Activated T-cell treated with anti-CD3 and anti-CD28 coated beads for 48 hours (primary cell): ENCODE measurements at places on chromosomes 2 and 18.

GRCh38 chr2:151106805-151107506 is 154.7 kb downstream of the RBM43 start:
- DNase-seq = no peak

- DNase-seq = no peak
These were observed 539.3 kb downstream of the TNS1 start for GRCh38 chr2:217463402-217464075.

GRCh38 chr2:37767046-37767445 is 95.6 kb upstream of the CDC42EP3 start:
- DNase-seq = no peak

DNA sequence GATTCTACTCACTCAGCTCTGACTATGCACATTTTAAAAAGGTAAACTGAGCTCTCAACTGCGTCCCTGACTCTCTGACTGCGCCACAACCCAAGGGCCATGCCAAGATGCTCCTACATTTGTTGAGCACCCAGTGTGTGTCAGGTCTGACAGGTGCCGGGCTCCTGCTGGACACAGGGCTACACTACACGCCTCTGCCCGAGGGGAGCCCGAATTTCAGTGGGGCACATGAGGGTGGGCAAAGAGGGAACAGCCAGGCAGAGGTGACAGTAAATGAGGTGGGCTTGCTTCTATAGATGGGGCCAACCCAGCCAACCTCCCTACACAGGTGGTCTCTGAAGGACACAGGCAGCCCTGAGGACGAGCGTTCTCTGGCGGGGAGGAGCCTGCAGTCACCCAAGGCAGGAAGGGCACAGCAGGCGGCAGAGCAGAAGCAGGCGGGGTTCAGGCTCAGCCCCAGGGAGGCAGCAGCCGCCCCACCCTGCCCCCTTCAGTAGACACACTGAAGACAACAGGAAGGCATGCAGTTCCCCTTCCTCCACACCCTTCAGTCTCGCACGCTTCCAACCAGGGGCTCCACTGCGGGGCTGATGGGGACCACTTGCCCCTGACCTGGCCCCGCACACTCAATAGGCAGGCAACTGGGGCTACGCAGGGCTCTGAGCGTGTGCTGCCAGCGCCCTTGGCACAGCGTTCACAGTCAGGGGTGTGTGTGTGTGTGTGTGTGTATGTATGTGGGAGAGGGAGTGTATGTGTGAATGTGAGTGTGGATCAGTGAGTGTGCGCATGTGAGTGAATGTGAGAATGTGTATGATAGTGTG is 98.4 kb downstream of the UXS1 start:
- DNase-seq = peak; percentile 51

DNA sequence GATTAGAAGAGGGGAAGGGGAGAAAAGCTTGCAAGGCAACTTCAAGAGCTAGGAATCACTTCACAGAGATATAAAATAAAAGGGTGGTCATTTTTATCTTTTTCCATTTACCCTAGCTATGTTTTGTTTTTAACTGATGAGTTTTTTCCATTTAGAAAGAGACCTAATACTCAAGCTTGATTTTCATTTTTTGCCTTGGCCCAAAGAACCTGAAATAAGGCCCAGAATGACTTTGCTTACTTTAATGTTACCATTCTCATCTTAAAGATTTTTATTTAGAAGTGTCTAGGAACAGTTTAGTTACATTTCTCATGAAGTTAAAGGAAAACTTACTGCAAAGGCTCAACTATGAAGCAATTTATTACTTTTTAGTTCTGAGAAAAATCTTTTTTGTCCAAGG is 276.3 kb upstream of the ZSWIM2 start:
- DNase-seq = no peak

DNA sequence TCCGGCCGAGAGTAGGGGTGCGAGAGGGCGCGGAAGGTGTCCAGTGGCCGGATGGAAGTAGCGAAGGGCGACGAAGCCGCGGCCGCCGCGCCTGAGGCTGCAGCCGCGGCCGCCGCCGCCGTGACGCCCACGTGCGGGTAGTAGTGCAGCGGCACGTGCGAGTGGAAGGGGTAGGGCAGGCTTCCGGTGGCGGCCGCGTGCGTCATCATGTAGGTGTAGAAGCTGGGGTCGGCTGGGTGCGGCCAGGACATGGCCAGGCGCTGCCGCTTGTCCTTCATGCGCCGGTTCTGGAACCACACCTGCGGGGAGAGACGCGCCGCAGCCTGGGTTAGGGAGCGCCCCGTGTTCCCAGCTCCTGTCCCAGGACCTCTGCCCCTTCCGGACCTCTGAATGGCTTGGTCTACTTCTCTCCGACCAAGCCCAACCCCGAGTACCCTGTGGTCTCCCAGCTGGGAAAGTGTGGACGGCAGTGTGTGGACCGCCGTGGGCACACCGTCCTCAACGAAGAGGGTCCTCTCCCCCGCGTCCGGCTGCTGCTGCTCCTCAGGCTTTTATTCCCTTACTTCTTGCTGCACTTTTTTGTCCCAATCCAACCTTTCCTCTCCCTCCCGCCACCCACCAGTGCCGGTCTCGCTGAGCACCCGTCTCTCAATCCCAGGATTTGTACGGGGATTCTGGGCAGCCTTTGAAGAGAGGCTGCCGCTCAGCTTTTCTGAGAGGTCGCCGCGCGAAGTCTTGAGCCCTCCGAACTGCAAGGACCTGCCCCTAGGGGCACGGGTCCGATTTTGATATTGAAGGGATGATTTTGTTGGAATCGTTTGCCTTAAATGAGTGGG is 3.0 kb downstream of the EVX2 start:
- DNase-seq = no peak

- DNase-seq = no peak
These were observed 82.4 kb downstream of the ARMC9 start for GRCh38 chr2:231280846-231281245.

DNA sequence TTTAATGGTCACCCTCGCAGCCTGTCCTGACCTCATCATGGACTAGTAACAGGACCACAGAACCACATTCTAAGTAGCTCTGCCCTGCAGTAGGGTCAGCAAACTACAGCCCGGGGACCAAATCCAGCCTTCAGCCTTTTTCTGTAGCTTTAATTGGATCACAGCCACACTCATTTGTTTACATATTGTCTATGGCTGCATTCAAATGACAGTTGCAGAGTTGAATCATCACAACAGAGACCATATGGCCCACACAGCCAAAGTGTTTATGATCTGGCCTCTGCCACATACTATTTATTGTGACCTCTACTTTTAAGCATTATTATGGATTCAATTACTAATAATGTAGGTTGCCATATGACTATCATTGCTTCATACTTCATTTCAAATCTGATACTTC is 47.7 kb downstream of the MAP3K19 start:
- no peak for DNase-seq

DNA sequence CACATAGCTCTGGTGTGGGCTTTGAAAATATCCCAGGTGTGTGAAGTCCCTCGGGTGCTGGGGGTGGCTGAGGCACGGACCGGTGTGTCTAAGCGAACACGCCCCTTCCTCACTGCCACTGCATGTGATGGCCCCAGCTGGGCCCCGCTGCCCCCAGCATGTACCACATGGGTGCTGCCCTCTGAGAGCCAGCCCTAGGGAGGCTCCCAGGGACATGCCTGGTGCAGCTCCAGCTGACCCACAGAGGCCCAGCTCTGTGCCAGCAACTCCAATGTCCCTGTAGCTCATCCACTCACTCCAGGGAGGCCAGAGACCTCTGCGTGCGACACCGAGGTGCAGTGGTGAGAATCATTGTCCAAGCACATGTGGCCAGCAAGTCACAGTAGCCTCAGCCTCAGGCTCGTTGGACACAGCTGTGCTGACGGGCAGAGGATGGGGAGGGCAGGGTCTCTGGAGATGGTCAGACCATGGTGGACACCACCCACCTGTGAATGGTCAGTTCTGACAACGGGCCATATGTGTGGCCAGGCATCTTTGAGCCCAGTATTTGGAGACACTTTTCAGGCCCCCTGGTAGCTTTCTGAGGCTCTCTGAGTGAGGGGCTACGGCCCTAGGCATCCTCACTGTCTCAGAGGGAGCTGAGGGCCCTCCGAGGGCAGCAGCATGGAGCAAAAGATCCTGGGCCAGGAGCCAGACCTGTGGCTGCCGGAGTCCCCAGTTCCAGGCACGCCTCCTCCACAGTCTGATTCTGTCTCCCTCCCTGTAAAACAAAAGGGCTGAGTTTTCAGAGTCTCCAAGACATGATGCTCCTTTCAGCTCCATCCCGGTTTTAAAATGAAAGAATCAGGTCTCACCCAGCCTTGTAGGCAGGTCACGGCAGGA is 220.7 kb downstream of the NDUFA10 start:
- DNase-seq = no peak

DNA sequence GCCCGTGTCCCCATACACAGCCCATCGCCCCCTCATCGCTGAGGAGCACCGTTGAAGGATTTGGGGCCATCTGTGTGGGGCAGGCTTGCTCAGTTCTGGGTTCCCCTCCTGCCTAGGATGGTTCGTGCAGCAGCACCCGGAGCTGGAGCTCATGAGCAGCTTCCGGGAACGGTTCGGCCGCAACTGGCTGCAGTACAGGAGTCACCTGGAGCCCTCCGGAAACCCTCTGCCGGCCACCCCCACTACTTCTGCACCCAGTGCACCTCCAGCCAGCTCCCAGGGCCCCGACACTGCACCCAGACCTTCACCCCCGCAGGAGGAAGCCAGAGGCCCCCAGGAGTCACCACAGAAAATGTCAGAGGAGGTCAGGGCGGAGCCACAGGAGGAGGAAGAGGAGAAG is 10.3 kb downstream of the STK11IP start:
- DNase-seq = no peak

DNA sequence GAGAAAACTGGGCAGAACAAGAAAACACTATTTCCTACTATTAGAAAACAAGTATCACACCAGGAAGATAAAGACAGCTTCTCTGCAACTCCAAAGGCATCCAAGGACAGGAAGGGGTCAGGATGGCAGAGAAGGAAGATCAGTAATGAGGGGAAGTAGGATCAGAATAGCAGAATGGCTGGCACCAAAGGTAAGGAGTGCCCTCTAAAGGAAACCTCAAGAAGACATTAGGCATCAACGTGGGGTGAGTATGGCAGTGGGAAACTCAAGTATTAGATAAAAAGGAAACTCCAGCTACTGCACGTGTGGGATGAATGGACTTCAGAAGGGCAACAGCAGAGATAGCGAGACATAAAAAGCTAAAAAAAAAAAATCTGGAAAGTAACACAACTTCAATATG is 25.9 kb downstream of the HDLBP start:
- DNase-seq = no peak

- DNase-seq = no peak
These were observed 166.5 kb upstream of the ALPP start for GRCh38 chr2:232211743-232212686.

GRCh38 chr18:10139783-10140410 is 226.1 kb downstream of the VAPA start:
- no peak for DNase-seq

GRCh38 chr2:78977661-78978145 is 47.8 kb upstream of the REG3G start:
- DNase-seq = no peak

GRCh38 chr2:33158482-33159003 is 211.8 kb downstream of the LTBP1 start:
- no peak for DNase-seq

GRCh38 chr2:67713376-67713775 is 316.2 kb downstream of the ETAA1 start:
- DNase-seq = no peak

DNA sequence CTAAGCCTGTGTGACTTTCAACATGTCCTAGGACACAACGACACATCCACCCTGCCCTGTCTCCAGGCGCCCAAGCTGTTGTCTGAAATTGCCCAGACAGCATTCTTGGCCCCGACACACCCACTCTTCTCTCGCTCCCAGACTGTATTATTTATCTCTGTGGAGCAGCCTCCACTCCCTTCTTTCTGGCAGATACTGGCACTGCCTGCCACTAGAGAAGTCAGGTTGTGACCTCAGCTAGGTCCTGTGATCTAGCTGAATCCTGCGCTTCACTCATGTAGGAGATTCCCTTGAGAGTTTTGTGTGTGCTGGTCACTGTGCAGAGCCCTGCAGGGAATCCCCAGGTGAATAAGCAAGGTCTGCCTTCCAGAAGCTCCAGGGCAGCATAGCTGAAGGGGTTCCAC is 77.1 kb upstream of the TNP1 start:
- no peak for DNase-seq

- DNase-seq = no peak
These were observed 38.3 kb downstream of the SFXN5 start for GRCh38 chr2:73033142-73033765.
